ENCODE measurements at places on chromosomes 2 and 18.

- no peak for DNase-seq
These were observed 49.1 kb downstream of the FASTKD2 start for GRCh38 chr2:206814498-206814897.

GRCh38 chr2:70509565-70509964, 44.1 kb downstream of the TGFA start:
- DNase-seq, result no peak

GRCh38 chr18:9571546-9571945, 42.8 kb downstream of the PPP4R1 start:
- DNase-seq, result no peak

- no peak for DNase-seq
These were observed 11.5 kb upstream of the LAPTM4A start for GRCh38 chr2:20062615-20063545.

DNA sequence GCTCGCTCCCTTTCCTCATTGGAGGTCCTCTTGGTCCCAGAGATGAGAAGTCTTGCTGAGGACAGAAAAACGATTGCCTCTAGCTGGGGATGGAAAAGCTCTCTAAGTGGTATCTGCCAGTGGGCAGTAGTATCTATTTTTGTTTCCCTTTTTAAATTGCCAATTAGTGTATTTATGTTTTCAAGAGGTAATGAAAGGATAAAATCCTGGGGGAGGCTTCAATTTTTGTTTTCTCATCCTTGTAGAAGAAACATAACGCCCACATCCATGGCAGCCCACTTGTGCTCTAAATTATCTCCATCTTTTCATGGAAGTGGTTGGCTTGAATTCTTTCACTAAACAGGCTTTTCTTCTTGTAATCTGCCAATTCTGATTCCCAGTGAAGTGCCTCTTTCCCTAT, 14.3 kb downstream of the ANKRD29 start:
- no peak for DNase-seq

DNA sequence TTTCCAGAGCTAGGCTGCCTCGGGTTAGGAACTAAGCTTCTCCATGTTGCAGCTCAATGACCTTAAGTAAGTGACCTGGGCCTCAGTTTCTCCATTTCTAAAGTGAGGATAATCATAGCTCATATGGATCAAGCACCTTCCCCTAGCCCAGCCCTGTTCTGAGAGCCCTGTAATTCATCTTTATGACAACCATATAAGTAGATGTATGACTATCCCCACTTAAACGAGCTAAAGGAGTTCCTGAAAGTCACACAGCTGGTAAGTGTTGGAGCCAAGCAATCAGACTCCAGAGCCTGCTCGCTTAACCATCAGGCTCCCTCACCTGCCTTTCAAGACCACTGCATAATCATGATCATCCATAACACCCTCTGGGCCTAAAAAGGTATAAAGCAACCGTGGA, 135.4 kb downstream of the SP3 start:
- DNase-seq, result no peak

GRCh38 chr2:22281033-22281432, 1103.9 kb upstream of the KLHL29 start:
- no peak for DNase-seq

DNA sequence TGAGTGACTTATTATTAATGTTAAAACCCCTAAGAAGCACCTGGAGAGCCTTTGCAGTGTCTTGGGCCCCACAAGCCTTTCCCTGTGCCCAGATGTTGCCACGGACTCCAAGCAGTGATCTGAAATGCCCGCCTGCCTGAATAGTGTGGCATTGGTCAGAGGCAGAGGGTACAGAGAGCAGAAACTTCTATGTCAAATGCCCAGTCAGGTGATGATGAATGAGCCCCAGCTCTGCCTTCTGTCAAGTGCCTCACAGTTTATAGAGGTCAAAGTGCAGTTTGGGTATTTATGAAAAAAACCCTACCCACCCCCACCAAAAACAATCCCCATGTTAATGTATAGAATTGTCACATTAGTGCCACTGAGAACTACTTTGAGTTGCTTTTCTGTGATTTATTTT, 170.0 kb upstream of the SIX3 start:
- DNase-seq, result no peak

DNA sequence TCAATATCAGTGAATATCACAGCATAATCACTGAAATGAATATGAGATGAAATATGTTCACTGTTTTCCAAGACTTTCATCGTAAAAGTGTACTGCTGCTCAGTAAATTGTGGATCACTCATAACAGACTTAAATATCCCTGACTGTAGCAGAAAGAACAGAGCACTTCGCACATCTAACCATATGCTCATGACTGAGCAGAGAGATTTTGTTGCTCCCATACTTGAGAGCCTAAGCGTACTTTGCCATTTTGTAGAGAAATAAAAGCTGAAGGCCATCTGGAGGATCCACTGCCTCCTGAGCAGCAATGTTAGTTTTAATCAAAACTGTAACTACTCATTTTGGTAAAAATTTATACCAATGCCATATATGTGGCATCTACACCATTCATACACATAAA, 243.5 kb downstream of the STK39 start:
- DNase-seq, result no peak

DNA sequence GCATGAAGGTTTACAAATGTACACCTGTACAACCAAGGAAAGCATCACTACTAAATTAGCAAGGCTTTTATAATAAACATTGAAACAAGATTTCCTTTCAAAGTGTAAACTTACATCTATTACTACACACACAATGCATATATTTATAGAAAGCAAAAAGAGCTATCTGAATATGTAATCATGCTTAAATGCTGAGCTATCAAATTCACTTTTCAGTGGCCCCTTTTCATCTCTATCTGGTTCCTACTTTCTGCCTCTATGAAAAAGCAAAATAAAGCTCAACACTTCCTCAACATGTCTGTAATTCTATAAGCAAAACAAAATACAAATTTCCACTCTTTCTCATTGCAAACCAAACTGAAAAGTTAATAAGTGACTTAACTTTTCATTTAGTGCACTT, 25.5 kb upstream of the SDC1 start:
- no peak for DNase-seq

DNA sequence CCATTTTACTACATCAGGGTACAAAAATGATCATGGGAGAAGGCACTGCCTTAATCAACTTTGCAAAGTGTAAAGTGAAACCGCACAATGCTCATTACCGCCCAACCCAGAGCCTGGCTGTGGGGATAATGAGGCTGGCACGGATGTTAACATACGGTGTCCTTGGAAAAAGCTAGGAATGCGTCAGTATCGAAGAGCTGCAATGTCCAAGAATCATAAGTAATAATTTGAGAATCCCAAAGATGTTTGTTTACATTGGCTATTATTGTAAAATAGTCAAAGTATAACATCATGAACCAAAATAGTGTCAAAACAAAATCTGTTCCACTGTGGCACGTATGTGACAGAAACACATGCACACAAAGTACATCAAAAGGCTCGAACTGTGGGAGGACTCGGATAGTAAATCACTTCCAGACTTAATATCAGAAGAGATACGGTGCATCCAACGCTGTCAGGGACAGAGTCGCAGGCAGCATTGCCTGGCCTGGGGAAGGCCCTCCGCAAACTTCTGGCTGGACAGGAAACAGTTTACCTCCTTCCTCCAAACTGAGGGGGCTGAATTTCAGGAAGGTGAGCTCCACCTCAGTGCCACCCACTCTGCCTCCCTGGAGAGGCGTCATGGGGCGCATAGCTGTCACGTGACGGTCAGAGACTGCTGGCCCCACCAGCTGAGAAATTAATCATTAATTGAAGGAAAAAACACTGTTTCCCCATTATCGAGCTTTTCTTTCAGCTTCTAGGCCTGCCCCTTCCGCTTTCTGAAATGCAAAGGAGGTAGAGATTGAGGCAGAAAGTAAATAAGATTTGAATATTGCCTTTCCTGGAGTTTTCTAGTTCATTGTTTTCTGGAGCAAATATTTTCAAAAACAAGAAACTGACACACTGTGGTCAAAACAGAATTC, 1.8 kb upstream of the ID2 start:
- DNase-seq, result no peak

DNA sequence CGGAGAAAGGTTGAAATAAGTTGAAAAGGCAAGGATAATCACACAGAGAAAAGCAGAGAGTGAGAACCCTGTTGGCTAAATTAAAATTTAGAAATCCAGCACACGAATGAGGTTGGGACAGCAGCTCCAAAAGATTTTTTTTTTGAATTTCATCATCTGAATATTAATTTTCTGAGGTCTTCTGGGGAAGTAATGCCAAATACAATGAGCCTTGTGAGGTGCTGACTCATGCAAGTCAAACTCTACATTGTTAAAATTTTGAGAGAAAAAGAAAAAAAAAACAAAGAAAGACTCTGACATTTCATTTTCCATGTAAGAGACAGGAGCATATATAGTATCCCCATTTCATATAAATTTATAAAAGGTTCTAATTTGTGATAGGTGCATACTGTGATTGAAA, 614.2 kb upstream of the CDH2 start:
- DNase-seq, result no peak

DNA sequence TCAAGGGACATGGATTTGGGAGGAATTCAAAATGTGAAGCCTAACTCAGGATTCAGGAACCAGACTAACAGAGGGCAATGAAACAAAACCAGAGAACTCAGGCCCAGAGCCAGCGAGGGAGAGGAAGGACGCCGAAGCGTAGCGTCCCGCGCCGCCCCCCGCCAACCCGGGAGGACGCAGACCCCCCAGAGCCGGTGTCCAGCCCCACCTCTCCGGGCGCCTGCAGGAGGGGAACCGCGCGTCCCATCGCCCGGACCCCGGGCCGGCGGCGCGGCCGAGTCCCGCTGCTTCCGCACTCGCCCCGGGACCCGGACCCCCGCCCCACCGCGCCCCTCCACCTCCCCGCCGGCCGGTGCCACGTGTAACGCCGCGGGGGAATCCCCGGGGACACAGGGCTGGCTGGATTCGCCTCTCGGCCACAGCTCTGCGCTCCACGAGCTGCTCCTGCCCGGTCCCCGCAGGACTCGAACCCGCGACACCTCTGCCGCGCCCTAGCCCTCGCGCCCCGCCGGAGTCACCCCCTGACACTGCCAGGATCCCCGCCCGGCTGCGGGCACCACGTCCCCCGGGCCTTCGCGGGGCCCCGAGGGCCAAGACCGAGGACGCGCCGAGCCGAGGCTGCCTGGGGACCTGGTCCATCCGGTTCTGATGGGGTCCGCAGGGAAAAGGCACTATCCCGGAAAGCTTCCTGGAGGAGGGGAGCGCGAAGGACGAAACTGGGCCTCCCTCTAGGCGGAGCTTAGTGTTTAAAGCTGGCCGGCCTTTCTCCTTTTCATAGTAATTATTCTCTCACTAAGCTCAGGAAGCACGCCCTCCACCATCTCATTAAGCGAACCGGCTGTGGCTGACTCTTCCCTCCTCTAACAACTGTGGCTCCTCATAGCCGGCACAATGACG, 40.4 kb upstream of the FAM124B start:
- no peak for DNase-seq

Data from stimulated activated CD4-positive, alpha-beta T cell treated with anti-CD3 and anti-CD28 coated beads, Interleukin-4, amount 100 ng/mL, for 48 hours (primary cell).